Esophagus squamous epithelium (tissue), 5 donors: ENCODE measurements at places on chromosomes 5 and 9. TPM values are rescaled to one million over a fixed set of nuclear protein-coding genes. Genes with fewer than 3 reads are reported as not detected.

- no peaks in the 10 kb centered on the region for H3K4me1 ChIP-seq
- H3K36me3 ChIP-seq: no peaks in the 10 kb centered on the region
- no peak overlapping the region for H3K27ac ChIP-seq
- no peak for DNase-seq
- no peaks in the 10 kb centered on the region for H3K27me3 ChIP-seq
- H3K4me3 ChIP-seq: no peak overlapping the region
Measured at GRCh38 chr5:153551537-153552079, 61.1 kb downstream of the GRIA1 start.

- H3K4me3 ChIP-seq: no peak overlapping the region
- H3K36me3 ChIP-seq: no peaks in the 10 kb centered on the region
- peak overlapping the region; percentile 67 for H3K27ac ChIP-seq
- no peaks in the 10 kb centered on the region for H3K27me3 ChIP-seq
Measured at GRCh38 chr9:27533311-27533710, 3.7 kb upstream of the MOB3B start.

GRCh38 chr5:56145511-56145910 lies 87.6 kb downstream of the ANKRD55 start:
- no peak for DNase-seq
- no peak overlapping the region for H3K27ac ChIP-seq
- H3K4me1 ChIP-seq: no peaks in the 10 kb centered on the region
- H3K36me3 ChIP-seq: no peaks in the 10 kb centered on the region
- no peak overlapping the region for H3K4me3 ChIP-seq

DNA sequence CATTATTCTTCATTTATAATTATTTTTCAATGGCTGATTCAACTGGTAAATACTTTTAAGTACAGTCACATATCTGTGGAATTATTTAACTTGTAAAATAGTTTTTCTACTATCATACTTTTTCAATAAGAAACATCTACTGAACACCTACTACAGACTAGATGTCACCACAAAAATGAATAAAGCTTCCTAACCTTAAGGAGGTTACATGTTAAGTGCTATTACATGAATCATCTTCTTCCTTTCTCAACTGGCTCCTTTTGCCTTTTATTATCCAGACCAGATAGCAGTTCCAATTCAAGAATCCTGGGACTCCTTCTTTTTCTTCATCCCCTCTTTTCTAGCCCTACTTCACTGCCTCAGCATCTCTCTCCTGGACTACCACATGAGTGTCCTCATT lies 4.7 kb downstream of the PGGT1B start:
- no peak for DNase-seq
- H3K4me3 ChIP-seq: no peak overlapping the region
- no peak overlapping the region for H3K27ac ChIP-seq
- H3K4me1 ChIP-seq: peaks cover 6% of the 10 kb centered on the region
- H3K27me3 ChIP-seq: no peaks in the 10 kb centered on the region

- no peak for DNase-seq
- H3K4me3 ChIP-seq: no peak overlapping the region
- H3K27me3 ChIP-seq: no peaks in the 10 kb centered on the region
- no peaks in the 10 kb centered on the region for H3K4me1 ChIP-seq
- no peaks in the 10 kb centered on the region for H3K36me3 ChIP-seq
Measured at GRCh38 chr9:27029186-27029585, 23.7 kb upstream of the LRRC19 start.

DNA sequence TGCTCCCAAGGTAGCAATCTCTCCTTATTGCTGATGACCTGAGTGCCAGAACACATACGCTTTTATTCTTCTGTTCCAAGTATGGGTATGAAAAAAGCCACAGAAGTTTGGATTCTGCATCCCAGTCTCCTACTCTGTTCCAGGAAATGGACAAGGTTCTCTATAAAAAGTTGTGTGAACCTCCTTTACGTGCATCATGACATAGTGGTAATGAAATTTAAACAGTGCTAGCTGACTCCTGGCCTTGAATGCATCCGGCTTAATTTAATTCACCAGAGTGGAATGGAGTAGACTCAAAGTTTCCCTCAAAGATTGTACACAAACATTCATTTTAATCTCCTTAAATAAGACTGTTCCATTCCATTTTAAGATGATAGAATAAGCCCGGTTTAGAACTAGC lies 68.9 kb downstream of the LURAP1L start:
- H3K36me3 ChIP-seq: no peaks in the 10 kb centered on the region
- no peaks in the 10 kb centered on the region for H3K4me1 ChIP-seq
- no peaks in the 10 kb centered on the region for H3K27me3 ChIP-seq

GRCh38 chr5:128836571-128836970 lies 128.7 kb upstream of the SLC27A6 start:
- H3K27ac ChIP-seq: no peak overlapping the region
- DNase-seq: no peak
- H3K4me1 ChIP-seq: no peaks in the 10 kb centered on the region
- no peaks in the 10 kb centered on the region for H3K36me3 ChIP-seq
- no peak overlapping the region for H3K4me3 ChIP-seq
- H3K27me3 ChIP-seq: no peaks in the 10 kb centered on the region

Gene CNTRL
- total RNA-seq: 15.3 TPM

- no peaks in the 10 kb centered on the region for H3K27me3 ChIP-seq
- H3K4me3 ChIP-seq: no peak overlapping the region
- no peaks in the 10 kb centered on the region for H3K36me3 ChIP-seq
- no peaks in the 10 kb centered on the region for H3K4me1 ChIP-seq
- H3K27ac ChIP-seq: no peak overlapping the region
Measured at GRCh38 chr9:105994970-105995369, 300.6 kb downstream of the TMEM38B start.

- H3K36me3 ChIP-seq: no peaks in the 10 kb centered on the region
- no peaks in the 10 kb centered on the region for H3K27me3 ChIP-seq
- H3K27ac ChIP-seq: no peak overlapping the region
- H3K4me1 ChIP-seq: no peaks in the 10 kb centered on the region
Measured at GRCh38 chr5:171920765-171921391, 85.6 kb downstream of the FBXW11 start.

Gene SUSD3
- total RNA-seq: 4.4 TPM

Gene SNAPC4
- total RNA-seq: 5.0 TPM
